NCI-H1694 treated with DMSO at 0.1 percent for 48 hours (cell line): ENCODE measurements at places on chromosomes 2 and 18.

GRCh38 chr18:73987247-73987980 lies 160.2 kb downstream of the FBXO15 start:
- no peak for DNase-seq

- DNase-seq, result no peak
Measured at GRCh38 chr2:240817496-240818292, 2.3 kb downstream of the KIF1A start.

DNA sequence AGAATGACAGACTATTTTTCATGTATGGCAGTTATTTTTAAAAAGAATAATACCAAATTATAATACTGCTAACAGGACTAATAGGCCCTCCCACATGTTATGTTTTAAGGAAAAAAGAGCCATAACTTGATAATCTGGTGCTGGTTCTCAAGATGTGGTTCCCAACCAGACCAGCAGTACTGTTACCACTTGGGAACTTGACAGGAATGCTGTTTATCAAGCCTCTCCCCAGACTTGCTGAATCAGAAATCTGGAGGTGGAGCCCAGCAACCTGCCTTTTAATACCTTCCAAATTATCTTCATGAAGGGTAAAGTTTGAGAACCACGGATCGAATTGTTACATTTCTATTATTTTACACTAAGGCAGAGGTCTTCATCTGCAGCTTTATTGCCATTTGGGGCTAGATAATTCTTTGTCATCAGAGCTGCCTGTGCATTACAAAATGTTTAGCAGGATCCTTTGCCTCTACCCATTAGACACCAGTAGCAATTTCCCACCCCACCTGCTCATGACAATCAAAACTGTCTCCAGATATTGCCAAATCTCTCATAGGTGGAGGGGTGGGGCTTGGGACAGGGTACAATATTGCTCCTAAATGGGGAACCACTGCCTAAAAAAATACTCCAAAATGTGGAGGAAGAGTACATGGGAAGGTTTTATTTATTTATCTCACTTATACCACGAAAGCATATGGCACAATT lies 629.6 kb downstream of the ARHGAP15 start:
- no peak for DNase-seq

GRCh38 chr2:83536556-83536955 lies 922.5 kb downstream of the SUCLG1 start:
- no peak for DNase-seq

DNA sequence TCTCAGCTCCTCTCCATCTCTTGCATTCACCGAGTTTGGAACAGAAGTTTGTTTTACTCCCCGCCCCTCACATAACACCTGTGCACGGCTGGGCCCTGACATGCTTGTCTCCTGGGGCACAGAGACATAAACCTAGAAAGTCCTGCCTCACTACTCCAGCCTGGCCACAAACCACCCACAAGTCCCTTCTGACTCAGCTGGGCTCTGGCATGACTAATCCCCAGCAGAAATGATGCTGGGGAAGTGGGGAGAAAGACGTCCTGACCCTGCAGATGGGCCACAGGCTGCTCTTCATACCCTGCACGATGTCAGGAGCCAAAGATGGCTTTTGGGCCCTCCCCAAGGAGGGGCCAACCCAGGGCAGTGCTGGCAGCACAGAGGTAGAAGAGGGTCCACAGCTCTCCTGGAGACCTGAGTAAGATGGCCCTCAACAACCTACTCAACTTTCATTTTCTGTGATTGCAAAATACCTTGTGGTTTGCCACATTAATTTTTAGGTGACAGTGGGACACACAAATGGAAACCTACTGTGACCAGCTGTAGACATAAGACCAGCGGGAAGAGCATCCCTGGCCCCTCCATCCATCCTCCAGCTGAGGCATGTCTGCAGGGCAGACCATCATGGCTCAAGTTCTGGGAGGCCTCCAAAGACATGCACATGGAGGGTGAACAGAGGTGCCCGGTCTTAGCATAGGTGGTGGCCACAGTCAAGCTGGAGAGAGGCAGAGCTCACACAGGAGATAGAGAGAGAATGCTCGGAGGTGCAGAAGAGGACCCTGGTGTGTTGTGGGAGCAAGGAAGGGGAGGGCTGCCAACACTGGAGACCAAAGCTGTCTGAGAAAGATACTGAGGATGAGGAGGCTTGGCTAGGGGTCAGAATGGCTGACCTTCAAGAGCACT lies 40.0 kb downstream of the DNMT3A start:
- no peak for DNase-seq

DNA sequence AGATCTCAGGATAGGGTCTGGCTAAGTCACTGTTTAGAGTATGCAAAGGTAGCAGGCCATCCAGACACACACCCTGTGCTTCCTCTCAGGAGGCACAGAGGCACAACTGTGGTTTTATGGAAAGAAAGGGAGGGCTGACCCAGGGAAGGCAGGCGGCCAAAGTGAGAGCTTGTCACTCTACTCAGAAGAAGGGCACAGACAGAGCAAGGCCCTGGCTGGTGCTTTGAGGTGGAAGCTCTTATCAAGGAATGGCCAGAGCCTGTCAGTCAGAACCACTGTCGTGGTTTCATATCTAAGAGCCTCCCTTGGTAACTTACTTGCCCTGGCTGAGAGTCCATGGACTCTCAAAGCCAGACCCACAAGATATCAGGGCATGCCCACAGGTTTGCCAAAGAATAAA lies 40.7 kb downstream of the SLC9A2 start:
- no peak for DNase-seq

GRCh38 chr2:85799215-85799956 lies 45.6 kb downstream of the ATOH8 start:
- no peak for DNase-seq

DNA sequence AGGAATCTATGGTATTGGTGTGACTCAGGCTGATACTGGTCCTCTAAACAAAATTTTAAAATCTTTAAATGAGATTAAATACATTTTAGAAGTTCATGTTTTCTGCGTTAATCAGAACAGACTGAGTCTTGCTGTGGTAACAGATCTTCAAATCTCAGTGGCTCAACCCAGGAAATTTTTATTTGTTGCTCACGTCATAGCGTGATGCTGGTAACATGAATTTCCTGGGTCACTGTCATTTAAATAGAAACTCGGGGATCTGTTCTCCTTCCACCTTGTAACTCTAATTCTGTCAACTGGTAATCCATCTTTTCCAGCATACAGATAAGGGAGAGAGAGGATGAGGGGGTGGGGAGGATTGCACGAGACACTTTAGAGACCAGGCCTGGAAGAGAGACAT lies 90.0 kb downstream of the CDC42EP3 start:
- no peak for DNase-seq

DNA sequence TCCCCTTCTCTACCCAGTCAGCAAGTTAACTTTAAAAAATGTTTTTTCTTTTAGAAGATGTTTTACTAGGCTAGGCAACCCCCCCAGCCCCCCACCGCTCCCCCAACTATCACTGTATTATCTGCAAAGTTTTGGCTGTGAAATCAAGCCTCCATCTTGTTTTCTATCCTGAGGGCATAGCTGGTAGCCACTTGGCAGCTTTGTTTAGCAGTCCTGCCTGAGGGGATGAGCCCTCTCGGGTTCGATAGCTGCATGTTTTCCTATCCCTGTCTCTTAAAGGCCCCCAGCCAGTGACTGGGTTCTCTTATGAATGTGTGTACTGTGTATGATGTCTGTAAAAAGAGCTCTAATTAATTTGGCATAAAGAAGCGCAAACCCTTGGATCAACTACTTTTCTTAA lies 43.4 kb downstream of the MRO start:
- no peak for DNase-seq

DNA sequence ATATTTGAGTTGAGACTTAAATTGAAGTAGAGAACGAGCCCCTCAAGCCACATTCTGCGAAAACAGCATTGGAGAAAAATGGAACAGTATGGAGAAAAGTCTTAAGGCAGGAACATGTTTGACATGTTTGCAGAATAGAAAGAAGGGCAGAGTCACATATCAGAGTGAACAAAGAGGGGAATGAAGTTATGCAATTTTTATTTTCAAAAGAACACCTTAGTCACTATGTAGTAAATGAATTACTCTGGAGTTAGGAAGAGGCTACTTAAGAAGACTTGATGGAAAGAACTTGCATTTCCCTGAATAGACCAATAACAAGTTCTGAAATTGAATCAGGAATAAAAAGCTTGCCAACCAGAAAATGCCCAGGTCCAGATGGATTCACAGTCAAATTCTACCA lies 391.4 kb upstream of the CDH19 start:
- DNase-seq, result no peak
